ENCODE measurements at places on chromosomes 13 and 19.

GRCh38 chr19:37907735-37908455 lies 887 bp downstream of the SIPA1L3 start:
- no peak for DNase-seq

DNA sequence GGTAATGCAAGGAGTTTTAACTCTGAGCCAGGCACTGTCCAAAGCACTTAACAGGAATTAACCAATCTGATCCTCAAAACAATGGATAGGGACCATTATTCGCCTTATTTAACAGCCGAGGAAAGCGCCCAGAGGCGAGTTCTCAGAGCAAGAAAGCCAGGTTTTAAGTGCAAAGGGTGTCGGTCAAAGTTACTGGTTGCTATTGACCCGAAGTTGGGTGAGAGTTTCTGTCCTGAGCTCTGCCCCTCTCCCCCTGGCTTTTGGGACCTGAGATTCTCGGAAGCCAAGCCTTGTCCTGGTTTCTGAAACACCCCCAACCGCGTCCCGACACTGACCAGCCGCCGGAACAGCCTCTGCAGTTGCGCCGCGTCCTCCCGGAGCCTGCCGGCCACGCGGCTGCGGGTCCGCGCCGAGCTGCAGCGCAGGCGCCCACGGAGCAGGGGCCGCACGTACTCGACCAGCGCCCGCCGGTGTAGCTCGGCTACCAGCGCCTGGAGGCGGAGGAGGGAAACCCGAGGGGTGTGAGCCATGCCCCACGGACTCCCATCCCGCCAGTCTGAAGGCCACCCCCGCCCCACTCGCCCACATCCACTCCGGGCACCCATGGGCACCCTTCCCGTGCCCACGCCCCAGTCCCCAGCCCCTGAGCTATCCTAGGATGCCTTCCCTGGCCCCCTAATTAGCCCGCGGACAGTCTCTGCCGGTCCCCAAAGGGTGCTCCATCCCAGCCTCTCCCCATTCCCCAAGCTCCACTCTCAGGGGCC lies 27.8 kb downstream of the EXOC3L2 start:
- DNase-seq = no peak

- DNase-seq = no peak
Observed at GRCh38 chr13:89401264-89401675, 1730.1 kb downstream of the SLITRK5 start.

- DNase-seq = no peak
Observed at GRCh38 chr19:3276341-3276799, 51.9 kb downstream of the CELF5 start.

DNA sequence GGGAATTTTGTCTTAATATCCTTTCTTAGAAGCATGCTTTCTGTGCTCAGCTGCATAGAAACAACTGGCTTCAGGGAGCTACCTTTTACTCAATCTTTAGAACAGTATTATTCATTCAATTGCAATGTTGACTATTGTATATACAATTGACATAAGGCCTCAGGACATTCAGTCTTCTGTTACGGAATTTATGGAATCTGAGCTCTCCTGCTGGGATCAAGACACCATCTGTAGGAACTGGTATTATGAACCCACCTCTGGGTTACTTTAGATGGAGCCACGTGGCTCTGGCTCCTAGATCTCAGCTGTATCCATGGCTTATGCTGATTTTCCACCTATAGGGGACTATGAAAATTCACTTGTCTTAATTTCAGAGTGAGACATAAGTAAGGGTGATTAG lies 716.2 kb upstream of the GPC6 start:
- no peak for DNase-seq

GRCh38 chr19:17296273-17296672 lies 7.0 kb downstream of the ABHD8 start:
- peak; percentile 16 for DNase-seq

DNA sequence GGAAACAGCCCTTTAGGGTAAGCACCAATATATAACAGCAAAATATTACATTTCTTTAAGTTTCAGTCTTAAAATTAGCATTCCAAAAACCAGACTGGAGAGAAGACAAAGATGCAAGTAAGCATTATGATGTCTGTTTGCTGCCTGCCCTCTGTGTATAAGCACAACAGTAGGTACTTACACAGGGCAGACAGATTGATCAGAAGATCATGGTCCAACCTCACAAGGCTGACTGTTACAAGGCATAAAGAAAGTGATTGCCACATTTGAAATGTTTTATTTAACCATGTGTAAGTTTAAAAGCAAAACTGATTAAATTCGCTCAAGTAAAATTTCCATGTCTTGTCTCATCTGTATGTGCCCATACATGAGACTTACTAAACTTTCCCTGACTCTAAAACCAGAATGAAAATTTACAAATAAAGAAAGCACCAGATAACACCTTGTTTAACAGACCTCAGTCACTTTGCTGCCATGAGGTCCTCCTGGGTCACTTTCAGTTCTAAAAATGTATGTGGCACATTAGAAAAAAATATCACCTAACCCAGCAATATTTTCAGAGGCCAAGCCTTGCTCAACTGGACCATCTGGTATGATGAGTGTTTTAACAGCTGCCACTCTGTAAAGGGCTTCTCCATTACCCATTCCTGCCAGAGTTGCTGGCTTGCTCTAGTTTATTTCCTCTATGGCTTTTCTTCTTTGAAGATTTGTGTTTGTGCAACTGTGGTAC lies 297.0 kb downstream of the RBM26 start:
- DNase-seq = no peak

- peak; percentile 84 for DNase-seq
Observed at GRCh38 chr19:34067861-34068271, 104.4 kb upstream of the LSM14A start.

DNA sequence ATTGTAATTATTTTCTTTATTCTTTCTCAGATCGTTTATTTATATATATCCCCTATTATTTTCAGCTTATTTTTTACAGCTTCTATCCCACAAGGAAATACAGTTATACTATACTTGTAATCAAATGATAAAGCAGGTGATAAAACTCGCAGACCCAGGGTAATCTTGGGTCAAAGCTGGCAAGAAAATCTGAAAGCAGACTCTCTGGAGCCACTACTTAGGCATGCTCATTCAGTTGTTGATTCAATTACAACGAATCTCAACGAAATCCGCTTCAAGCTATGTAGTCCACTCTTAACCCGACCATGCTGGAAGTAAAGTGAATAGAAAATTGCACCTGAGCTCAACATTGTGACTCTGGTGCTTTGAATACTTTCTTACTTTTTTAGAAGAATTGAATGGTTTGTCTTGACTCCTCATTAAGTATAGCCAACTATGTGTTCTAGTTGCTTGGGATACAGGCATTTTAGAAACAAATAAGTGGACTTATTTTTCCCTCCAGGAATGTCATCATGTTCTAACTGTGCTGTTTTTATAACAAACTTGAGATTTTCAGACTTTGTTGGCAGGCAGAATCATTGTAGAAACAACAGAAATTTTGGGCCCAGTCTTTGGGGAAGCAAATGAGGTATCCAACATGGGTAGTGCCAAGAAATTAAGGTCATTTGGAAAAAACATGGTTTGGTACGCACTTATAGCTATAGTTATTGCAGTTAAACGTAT lies 21.4 kb downstream of the ESD start:
- no peak for DNase-seq

DNA sequence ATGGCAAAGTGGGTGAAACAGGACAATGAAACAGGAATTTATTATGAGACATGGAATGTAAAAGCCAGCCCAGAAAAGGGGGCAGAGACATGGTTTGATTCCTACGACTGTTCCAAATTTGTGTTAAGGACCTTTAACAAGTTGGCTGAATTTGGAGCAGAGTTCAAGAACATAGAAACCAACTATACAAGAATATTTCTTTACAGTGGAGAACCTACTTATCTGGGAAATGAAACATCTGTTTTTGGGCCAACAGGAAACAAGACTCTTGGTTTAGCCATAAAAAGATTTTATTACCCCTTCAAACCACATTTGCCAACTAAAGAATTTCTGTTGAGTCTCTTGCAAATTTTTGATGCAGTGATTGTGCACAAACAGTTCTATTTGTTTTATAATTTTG lies 8.6 kb downstream of the CLN5 start:
- no peak for DNase-seq

DNA sequence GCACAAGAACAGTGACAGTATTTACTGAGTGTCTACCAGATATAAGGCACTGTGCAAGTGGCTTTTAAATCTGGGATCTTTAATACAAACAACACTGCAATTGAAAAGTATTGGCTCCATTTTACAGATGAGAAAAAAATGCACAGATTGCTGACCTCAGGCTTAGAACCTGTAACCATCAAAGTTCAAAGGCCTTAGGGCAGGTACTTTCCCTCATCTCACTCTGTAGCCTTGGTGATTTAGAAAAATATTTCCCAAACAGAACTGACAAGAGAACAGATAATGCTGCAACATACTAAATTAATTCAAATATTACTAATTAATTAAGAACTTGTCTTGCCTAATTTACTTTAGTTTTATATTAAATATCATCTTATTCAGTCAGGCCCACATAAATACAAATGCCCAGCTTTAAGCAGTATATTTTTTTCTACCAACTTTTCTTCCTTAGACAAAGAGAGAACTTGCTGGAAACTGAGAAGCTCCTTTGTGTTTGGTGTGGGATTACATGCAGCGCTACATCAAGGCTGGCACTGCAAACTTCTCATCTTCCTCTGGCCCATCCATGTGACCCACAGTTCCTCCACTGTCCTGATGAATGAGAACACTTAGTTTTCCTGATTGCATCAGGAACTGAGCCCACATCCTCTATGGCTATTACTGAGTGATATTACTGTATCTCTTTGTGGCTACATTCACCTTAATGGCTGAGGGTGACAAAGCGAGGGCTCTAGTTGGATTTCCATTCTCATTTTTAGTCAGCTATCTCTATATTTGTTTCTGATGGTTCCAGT lies 302.1 kb downstream of the ENOX1 start:
- no peak for DNase-seq

- DNase-seq = peak; percentile 34
Observed at GRCh38 chr13:34435338-34435737, 506.7 kb upstream of the NBEA start.

DNA sequence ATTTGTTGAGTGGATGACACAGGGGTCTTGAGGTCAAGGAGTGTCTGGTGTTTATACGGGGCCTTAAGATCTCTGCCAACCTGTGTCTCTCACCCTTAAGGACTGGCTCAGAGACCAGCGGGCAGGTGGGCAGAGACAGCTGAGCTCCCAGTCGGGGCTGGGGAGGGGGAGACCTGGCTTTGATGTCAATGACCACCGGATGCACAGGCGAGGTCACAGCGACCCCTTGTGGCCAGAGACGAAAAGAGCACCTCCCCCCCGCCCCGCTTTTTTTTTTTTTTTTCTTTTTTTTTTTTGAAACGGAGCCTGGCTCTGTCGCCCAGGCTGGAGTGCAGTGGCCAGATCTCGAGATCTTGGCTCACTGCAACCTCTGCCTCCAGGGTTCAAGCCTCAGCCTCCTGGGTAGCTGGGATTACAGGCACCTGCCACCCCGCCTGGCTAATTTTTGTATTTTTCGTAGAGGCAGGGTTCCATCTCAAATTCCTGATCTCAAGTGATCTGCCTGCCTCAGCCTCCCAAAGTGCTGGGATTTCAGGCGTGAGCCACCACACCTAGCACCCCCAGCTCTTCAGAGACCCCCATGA lies 12.1 kb upstream of the KLK14 start:
- peak; percentile 61 for DNase-seq

GRCh38 chr13:100269837-100270236 lies 180.9 kb downstream of the PCCA start:
- no peak for DNase-seq

- DNase-seq = peak; percentile 57
Observed at GRCh38 chr19:48283908-48284307, 14.0 kb downstream of the ZNF114 start.

DNA sequence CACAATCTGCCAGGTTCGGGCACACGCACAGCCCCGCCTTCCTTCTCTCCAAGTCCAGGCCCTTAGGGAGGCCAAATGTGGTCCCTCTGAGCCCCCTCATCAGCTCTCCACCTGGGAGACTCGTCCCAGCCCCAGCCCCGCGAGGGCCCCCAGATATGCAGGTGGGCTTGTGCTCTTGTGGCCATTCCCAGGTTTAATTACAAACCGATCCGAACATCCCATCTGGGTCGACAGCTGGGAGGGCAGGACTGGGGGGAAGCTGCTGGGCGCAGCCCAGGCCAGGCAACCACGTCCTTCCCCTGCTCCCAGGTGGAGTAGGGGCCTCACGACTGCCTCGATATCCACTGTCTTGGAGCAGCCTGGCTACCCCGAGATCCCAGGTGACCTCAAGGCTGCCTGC lies 7.5 kb upstream of the C2CD4C start:
- DNase-seq = no peak

DNA sequence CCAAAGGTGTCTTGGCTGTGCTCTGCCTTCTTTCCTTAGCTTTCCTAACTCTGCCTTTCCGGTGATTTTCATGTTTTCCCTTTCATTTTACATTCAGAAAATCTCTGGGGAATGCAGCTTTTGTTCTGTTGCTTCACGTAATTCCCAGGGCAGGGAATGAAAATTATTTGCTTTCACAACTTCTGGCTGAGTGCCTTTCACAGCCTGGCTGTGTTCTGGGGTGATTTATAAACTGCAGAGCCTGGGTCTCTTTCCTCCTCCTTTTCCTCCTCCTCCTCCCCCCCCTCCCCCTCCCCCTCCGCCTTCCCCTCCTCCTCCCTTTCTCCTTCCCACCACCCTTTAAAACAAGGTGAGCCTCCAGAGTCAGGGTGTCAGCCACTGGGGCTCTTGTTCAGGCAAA lies 84.3 kb downstream of the RNASEH2B start:
- DNase-seq = no peak
